Coronary artery (tissue), 2 donors: ENCODE measurements at places on chromosomes 12 and 14.
A peak's percentile ranks its signal among the peaks of the same experiment; 100 is the strongest.

DNA sequence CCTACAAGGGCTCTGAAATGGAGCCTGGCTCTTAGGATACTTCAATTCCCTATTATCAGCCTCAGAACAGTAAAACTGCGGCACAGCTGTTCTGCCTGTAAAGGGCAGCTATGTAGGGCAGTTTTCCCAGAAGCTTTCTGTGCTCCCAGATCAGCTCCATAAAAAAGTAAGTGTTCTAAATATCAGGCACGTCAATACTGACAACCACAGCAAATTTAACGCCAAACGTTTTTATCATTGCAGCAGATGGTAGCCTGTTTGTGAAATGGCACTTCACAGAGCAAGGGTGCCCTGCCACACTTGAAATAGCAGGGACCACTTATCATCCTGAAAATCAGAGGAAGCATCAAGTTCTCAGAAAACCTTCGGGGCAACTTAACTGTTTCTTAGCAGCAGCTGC is 54.8 kb upstream of the PTHLH start:
- DNase-seq, result no peak

GRCh38 chr12:14935031-14935430 is 3.3 kb downstream of the ERP27 start:
- no peak for DNase-seq

GRCh38 chr12:92030618-92031017 is 115.0 kb downstream of the BTG1 start:
- DNase-seq, result no peak

DNA sequence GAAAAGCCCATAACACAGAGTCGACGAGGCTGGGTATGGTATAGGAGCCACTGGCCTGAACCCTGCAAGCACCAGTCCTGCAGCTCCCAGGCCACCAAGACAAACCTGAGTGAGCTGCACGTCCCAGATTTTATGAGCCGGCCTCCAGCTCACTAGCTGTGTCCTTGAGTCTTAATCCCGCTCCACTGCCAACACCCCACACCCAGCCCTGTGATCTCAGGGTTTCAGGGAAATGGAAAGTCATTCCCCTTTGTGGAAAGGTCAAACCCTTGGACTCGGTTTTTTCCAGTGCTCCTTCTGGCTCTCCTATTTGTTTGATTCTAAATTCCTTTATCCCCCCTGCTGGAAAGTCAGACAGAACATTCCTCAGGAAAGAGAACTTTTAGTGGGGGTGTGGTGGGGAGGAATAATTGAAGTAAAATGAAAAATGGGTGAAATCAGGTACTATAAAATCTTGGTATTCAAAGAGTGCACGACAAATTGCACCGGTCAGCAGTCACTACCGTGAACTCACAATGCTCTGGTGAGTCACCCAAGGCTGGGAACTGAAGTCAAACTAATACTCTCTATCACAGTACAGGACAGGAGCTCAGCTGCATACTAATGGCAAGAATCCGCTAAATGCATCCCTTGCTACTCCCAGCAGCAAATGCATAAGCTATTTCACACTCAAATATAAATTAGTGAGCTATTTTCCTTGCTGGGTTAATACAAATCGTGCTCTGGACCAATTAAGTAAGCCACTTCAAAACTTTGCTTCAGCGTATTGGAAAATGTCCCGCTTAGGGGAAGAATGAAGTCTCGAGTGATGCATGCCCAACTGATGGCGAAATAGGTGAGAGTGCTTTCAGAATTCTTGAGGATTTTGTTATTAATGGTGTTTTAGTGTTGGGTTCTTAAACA is 9.0 kb downstream of the PITPNM2 start:
- peak; percentile 73 for DNase-seq

GRCh38 chr14:68897559-68898155 is 81.4 kb downstream of the ACTN1 start:
- DNase-seq, result no peak

GRCh38 chr12:48004053-48004941 is at the start of gene COL2A1:
COL2A1 (minus strand) TSS chr12:48004476; CDS start chr12:48004321, 155 bp downstream.
- no peak for DNase-seq

GRCh38 chr14:51203881-51204280 is 36.2 kb upstream of the TMX1 start:
- no peak for DNase-seq

DNA sequence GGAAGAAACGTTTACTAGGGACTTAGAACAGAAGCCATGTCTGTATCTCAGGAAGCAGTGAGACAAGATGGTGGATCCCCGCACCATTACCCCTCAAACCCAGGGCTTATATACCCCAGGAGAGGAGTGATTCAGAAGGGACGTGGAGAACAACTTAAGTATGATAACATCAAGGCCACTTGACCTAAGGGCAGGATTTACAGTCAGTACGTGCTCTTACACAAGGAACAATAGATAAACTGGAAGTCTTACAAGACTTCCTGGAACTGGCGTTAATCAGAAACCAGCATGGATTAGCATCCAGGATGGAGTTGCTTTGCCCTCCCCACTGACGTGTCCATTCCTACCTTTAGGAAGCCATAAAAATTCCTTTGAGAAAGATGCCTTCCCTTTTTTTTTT is 8.6 kb upstream of the ETFBKMT start:
- DNase-seq, result no peak

DNA sequence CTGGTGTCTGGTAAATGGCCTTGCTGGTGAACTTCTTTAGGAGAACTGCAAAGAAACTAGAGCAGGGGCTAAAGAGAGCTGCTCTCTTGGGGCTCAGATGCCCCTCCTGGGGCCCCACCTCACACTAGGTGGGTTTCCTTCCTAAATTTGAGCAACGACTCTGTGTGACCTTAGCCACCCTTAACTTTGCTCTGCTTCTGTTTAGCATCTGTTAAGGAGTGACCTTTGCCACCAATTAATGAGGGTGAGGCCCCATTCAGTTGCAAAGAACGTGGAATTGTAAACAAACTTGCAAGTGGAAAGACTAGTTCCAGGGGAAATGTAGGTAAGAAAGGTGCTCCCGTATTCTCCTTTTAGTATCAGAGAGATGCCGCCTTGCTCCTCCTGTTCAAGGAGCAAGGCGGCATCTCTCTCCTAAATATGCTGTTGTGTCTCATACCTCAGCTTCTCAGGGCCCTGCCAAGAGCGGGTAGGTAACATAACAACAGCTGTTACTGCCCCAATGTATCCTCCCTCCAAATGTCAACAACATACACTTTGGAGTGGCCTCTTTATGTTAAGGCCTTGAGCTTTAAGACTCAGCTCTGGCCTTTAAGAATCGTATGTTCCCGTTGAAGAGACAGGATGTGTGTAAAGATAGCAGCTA is 77.6 kb upstream of the FUT8 start:
- no peak for DNase-seq

GRCh38 chr12:92810370-92810769 is 107.6 kb downstream of the PLEKHG7 start:
- no peak for DNase-seq

DNA sequence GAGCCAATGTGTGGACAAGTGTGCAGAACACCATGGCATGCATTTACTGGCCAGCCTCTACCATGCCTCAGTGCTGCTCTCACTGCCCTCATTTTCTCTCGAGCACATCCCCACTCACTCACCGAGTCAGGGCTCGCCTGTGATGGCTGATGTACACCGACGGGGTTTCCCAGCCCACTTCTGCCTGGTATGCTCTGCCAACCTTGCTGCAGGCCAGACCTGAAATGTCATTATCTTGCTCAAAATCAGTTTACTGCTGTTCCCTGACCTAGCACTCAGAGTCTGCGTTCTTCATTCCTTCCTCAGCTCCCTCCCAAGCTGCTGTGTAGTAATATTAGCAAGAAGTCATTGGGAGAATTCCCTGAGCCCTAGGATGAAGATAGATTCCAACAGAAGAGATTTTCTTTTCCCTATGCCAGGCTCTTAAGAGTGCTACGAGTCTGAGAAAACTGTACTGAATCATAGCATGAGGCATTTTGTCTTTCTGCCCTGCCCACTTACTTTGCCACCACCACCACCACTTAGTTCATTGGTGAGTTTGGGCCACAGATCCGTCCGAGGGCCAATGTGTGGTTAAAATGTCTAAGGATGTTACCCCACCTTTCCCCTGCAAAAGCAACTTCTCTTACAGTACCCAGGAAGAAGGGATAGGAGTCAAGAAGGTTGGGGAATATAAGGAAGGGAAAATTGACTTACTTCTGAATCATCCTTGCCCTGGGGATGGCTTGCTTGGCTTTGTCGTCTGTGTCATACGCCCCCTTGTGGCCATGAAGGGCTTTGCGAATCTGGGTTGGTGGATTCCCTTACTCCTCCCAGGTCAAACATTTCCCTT is 51.0 kb downstream of the BMAL2 start:
- peak; percentile 79 for DNase-seq

DNA sequence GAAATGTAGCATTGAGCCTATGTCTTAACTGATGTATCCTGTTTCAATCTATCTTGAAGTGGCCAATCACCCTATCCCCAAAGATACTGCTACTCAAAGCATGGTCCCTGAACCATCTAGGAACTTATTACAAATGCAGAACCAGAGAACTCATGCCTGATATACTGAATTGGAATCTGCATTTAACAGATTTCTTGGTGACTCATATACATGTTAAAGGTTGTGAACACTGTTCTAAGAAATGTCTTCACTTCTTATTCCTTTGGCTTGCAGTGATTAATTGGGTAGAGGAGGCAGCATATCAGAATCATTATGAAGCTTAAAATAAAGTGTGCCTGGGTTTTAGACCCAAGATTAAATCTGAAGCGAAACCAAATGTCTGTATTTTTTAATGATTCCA is 795.6 kb downstream of the DIO2 start:
- no peak for DNase-seq

- DNase-seq, result no peak
These were observed 138.8 kb upstream of the RASSF8 start for GRCh38 chr12:25819691-25820090.

- no peak for DNase-seq
These were observed 280.6 kb upstream of the PWP1 start for GRCh38 chr12:107404981-107405380.

DNA sequence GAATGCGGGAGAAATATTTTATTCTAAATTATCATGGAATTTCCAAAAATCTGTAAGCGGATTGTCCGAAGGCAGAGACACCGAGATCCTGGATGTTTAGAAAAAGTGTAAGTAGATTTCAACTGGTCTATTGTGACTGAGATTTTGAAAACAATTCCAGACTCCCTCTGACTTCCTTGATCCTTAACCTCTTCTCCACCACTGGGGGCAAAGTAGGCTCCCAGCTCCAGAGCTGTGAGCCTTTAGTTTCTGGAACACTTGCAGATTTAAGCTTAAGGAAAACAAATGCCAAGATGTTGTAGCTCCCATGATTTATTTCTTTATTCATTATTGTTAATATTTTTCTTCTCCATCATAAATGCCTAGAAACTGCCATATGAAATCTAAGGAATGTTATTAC is 1320.5 kb upstream of the SEL1L start:
- no peak for DNase-seq

DNA sequence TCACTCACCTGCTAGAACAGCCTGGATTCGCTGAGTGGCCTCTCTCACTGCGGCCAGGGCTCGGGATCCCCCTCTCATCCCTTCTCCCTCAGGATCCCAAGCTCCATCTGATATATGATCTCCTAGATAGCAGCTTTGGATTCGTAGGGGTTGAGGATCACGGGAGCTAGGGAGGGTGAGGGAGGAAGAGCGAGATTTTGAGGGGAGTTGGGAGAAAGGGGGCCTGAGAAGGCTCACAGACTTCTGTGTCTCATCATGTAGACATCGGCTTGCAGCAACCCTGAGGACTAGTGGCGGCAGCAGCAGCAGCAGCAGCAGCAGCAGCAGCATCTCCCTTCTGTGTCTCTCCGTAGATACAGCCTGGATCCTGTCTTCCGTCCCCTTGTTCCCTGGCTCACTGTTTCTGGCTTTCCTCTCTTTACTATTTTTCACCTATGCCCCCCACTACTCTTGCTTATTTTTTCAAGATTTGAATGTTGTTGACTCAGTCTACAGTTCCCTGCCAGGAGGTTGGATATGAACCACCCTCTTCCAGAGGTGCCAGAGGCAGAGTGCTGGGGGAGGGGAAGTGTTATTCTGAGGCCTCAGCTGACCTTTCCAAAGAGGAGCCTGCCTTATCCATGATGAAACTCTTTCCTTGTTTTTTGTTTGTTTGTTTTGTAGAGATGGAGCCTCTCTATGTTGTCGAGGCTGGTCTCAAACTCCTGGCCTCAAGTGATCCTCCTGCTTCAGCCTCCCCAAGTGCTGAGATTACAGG is at the start of gene CIROP:
CIROP (minus strand) TSS at position 399 of the 757 bp plus-strand sequence; CDS start at position 330, 69 bp downstream.
- DNase-seq, result peak; percentile 45

DNA sequence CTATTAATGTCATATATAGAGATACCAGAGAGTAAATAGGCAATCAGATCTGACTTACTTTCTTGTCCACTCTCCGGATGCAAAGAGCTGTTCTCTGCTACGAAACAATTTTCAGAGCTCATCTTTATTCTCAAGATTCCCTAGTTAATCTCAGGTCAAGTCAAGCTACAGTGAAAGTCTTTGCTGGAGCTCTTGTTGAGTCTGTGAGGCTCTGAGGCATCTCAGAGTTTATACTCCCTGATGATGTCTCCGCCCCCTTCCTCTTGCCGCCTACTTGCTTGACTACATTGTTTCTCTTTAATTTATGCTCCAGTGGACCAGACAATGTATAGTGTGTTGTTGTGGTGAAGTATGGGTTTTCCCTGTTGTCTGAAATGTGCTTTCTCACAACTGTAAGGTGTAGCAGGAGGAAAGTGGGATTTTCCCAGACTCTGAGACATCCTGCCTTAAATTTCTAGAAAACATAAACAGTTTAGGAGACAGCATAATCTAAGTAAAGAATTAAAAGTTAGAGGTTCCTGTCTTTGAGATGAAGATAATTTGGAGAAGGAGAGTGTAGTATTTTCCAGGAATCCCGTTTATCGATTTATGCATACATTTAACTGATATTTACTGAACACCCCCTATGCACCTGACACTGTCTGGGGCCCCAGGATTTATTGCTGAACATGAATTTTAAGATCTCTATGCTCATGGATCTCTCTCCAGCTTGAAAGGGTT is at the start of gene CD69:
CD69 (minus strand) TSS at position 203 of the 720 bp plus-strand sequence; CDS start at position 122, 81 bp downstream.
- no peak for DNase-seq

GRCh38 chr12:50537538-50537919 is 32.7 kb downstream of the DIP2B start:
- no peak for DNase-seq

- no peak for DNase-seq
These were observed 24.3 kb upstream of the SUPT16H start for GRCh38 chr14:21408147-21408546.

DNA sequence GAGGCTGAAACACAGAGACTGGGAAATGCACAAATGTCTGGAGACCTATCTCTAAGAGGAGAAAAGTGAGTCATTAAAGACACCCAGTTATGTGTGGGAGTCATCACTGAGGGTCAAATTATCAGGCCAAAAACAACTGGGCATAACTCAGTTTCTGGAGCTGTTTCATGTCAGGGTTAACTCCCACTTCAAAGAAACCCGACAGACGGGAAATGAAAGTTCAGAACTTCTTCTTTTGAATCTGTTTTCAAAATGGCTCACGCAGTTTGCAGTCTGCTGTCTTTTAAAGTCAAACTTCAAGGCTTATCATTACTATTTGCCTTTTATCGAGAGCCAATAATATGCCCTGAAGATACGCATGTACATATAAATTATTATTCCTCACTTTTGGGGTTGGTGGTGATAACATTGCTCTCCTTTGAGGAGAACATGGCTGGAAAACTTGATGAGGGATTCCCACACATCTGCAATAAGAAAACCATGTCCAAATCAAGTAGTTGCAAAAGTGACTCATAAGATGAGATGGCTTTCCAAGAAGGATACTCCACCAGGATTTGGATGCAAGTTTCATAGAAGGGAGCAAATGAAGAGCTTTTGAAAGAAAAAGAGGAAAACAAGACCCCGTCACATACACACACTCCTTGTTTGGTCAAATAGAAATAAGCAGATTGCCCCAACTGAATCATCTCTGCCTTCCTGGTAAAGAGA is 341.4 kb downstream of the ADAMTS20 start:
- DNase-seq, result no peak
